ENCODE measurements at places on chromosomes 6 and 20.

DNA sequence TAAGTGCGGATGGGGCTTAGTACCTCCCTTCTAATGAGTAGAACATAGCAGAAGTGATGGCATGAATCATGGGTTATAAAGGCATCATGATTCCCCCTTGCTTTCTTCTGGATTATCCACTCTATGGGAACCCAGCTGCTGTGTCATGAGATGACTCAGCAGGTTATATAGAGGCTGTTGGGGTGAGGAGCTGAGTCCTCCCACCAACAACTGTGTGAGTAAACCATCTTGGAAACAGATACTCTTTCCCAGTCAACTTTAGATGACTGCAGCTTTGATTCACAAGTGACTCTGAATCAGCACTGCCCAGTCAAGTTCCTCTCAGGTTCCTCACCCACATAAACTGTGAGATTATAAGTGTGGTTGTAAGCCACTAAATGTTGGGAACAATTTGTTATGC lies 46.3 kb downstream of the FAM83B start:
- DNase-seq = no peak

- DNase-seq = peak; percentile 7
These were observed 267.9 kb downstream of the PLCB1 start for GRCh38 chr20:8399947-8400346.

DNA sequence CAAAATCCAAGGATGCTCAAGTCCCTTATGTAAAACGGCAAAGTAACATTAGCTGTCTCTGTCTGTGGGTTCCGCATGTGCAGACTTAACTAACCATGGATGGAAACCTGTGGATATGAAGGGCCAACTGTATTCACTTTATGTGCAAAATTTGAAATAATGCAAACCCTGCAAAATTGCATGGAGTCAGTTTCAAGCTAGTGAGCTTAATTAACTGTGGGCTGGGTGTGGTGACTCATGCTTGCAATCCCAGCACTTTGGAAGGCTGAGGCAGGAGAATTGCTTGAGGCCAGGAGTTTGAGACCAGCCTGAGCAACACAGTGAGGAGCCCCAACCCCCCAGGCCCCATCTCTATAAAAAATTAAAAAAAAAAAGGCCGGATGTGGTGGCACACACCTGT lies 81.4 kb downstream of the ANKS1A start:
- no peak for DNase-seq

DNA sequence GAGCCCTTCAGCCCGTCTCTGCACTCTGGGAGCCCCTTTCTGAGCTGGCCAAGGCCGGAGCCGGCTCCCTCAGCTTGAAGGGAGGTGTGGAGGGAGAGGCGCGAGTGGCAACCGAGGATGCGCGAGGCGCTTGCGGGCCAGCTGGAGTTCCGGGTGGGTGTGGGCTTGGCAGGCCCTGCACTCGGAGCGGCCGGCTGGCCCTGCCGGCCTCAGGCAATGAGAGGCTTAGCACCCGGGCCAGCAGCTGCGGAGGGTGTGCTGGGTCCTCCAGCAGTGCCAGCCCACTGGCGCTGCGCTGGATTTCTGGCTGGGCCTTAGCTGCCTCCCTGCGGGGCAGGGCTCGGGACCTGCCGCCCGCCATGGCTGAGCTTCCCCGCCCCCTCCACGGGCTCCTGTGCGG lies 49.8 kb downstream of the GMPR start:
- DNase-seq = no peak

DNA sequence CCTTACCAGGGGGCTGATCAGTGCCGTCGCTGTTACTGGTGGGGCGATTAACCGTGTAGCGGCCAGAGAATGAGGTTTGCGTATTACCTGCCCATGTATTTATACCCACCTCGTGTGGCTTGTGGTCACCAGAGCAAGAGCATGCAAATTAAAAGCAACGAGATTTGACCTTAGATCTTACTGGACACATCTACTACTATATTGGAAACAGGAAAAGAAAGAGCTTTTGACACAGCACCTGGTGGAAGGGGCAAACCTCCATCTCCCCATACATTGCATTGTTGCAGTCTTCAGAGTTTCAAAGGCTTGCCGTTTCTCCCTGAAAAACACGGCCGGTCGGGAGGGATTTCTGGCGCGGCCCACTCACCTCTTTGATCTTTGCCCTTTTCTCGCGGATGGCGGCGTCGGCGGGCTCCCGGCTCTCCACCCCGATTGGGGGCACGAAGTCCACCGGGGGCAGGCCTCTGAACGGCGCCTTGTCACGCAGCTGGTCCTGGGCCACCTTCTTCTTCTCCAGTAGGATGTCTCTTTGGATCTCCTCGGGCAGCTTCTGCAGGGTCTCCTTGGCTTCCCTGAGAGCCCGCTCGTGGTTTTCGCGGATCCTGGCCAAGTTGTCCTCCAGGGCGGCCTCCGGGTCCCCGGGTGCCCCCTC lies 1.3 kb downstream of the MAN1A1 start:
- DNase-seq = peak; percentile 12

- no peak for DNase-seq
These were observed 383.8 kb downstream of the TFAP2A start for GRCh38 chr6:10030942-10031537.

DNA sequence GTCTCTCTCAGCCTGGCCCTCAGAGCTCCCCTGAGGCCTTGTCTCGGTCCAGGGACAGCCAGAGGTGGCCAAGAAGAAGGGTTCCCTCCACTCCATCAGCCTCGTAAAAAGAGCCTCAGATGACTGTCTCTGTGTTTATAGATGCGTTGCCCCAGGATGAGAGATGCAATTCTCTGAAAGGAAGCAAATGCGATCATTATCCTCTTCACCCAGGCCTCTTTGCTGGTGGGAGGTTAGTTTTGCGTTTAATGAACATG lies 90.4 kb downstream of the YTHDF1 start:
- DNase-seq = no peak

DNA sequence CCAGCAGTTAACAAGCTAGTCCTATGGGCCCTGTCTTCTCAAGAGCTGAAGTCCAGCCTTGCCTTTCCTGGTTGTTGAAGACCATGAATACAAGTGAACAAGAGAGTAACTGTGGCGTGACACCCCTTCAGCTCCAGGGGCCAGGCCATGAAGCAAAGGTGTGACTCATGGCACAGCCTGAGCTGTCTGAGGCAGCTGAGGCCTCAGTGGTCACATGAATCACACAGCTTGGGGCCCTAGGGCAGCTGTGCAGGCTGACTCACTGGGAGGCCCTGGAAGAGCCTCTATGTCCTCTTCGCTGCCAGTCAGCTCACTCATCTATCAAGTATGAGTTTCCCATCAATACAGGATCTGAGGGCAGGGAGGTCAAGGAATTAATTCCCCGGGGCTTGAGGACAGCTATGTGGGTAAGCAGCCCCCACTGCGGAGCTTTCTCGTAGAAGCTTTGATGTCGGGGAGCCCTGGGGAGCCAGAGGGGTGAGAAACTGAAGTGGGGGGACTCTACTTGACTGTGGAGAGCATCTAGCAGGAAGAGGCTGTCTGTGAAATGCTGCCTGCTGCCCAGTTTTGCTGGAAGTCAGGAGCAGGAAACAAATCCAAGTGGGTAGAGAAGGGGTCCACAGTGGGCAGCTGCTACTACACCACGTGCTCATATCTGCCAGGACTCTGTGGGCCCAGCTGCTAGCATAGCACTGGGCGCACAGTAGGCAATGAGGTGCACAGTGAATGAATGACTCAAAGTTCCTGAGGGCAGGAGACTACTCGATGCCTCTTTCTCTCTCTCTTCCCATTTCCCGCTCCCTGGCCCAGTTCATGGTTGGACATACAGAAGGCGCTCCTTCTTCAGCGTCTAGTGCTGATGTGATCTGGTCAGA lies 13.7 kb upstream of the FAM83C start:
- no peak for DNase-seq

DNA sequence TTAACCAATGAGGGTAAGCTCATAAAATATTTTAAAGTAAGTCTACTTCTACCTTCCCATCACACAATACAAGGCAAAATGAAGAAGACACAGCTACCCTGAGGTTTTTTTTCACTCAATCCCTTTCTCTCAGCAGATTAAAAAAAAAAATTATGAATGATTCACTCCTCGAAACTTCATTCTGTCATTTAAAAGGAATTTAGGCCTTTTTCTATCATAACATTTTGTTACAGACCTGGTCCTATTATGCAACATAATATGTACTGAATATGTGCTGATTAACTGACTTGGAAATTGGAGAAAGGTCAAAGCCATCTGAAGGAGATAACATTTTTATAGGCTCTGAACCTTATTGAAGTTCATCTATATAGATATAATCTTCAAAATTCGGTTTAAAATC lies 45.5 kb downstream of the PRL start:
- DNase-seq = no peak

- no peak for DNase-seq
These were observed 3.1 kb downstream of the ZCCHC3 start for GRCh38 chr20:300345-300990.

Data from GM12892 (cell line).